NCI-H526 (cell line): ENCODE measurements at places on chromosomes 1 and 21.

GRCh38 chr1:33098371-33098770 lies 17.4 kb downstream of the AZIN2 start:
- no peak for DNase-seq

DNA sequence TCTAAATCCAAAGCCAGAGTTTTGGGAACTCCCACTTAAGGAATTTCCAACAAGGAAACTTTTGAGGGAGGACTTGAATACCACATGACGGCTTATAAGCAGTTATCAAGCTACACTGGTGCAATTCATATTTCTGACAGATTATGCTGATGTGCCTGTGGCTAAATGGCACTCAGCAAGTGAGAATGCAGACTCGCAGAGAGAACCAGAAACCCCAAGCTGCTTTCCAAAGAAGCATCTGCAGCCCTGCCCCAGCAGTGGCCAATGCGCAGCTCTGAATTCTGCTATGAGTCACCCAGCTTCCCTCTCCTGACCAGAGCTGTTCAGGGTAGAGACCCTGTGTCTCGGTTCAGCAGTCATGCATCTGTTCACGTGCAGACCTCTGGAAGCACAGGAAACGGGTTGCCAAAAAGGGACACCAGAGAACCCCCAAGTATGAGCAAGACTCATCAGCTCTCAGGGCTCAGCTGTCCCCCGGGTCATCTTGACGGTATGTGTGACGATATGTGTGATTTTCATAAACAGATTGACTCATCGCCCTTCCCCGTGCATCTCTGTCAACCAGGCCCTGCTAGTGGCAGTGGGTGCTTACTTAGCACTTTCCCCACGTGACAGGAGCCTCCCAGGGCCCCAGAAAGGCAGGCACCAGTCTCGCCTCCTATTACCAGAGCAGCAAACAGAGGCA lies 76.3 kb downstream of the ITPKB start:
- DNase-seq: no peak

- DNase-seq: no peak
Observed at GRCh38 chr1:239550178-239550577, 163.8 kb downstream of the CHRM3 start.

DNA sequence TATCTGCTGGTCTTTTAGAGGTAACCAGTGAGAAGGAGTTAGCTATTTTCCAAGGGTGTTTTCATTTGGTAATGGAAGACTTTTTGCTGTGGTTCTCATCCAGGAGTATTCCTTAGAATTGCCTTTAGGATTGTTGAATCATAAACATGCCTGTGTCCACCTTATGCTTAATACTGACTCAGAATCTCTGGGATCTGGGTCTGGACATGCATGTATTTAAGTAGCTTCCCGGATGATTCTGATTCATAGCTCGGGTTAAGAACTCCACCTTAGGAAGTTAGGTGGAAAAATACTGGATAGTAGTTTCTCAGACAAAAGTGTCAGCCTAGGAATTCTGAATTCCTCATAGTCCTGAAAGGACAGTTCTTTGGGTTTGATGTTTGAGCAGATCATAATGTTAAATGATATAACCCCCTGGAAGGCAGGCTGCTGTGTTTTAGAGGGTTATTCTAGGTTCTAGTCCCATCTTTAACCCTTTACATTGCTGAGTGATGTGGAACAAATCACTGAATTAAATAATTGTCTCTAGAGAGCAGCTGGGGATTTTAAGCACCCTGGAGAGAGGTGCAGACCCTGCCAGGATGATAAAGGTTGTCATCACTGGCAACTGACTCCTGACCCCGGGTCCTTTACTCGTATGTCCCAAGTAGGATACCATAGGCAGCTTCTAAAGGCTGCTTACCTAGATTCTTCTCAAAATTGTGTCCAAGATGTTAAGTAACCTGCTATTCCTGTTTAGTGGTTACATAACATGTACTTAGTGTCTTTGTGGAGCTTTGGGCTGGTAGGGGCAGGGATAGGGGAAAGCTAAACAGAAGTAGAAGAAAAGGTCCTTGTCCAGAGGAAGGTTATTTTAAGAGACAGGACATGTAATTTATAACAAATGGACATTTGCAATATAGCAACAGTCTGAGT lies 14.5 kb upstream of the C4BPB start:
- DNase-seq: no peak

GRCh38 chr1:216075339-216075738 lies 347.9 kb downstream of the USH2A start:
- no peak for DNase-seq

GRCh38 chr1:165497069-165498013 lies 46.5 kb upstream of the LRRC52 start:
- DNase-seq: no peak
